Activated CD8-positive, alpha-beta memory T cell treated with anti-CD3 and anti-CD28 coated beads for 4 hours (primary cell): ENCODE measurements at places on chromosomes 1 and 21.

DNA sequence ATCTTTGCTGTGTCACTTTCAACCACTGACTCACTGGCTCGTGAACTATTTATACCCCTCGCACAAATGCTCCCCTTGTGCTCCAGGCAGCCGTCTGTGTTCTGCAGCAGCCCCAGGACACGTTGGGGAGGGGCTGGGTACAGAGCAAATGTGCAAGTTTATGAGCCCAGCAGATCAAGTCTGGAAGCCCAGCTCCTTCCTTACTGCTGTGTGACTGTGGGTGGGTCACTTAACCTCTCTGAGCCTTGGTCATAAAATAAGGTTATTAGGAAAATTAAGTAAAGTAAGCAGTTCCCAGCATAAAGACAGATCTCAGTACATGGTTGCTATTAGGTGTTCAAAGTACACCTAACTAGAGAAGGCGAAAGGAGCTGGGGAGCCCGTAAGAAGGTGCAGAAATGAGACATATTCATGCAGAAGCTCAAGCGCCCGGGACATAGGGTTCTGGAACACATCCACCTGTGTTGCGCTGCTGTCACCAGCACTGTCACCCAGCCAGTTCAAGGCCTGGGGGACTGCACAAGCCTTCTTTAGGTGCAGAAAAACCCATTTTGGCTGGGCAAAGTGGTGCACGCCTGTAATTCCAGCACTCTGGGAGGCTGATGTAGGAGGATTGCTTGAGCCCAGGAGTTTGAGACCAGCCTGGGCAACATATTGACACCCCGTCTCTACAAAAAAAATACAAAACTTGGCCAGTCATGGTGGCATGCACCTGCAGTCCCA is 13.8 kb downstream of the EFHD2 start:
- no peak for DNase-seq

- DNase-seq, result no peak
Observed at GRCh38 chr1:230352537-230352936, 73.6 kb downstream of the PGBD5 start.

GRCh38 chr1:186894415-186894814 is 65.7 kb downstream of the PLA2G4A start:
- DNase-seq, result no peak

DNA sequence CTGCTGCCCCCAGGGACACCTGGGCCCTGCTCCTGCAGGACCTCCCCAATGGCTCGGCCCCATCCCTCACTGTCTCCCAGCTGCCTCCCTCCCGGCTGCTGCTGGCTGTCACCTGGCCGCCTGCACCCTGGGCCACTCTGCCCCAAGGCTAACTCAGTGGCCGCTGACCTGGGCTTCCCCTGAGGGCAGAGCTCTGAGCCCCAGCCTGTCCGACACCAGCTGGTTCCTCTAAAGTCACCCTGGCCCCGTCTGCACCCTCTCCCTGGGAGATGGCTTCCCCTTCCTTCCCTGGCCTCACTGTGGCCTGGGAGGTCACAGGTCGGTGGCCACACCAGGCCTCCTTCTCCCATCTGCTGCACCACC is 15.0 kb downstream of the ITGB2 start:
- DNase-seq, result no peak

GRCh38 chr1:161954466-161954865 is 69.2 kb downstream of the OLFML2B start:
- no peak for DNase-seq

DNA sequence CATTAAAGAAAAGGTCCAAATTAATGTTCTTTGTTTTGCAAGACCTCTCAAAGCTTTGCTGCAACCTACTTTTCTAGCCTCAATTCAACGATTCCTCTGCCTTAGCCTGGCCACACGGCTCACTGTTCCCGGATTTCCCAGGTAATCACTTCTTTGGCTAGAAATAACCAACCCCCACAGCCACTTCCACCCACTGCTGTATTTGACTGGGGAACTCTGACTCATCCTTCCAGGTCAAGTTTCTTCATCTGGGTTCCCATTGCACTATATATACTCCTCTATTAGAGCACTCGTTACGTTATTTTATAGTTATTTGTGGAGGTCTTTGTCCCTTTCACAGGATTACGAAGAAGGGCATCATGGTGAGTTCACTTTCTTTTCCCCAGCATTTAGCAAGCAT is 185.9 kb downstream of the CACNA1E start:
- DNase-seq, result no peak

DNA sequence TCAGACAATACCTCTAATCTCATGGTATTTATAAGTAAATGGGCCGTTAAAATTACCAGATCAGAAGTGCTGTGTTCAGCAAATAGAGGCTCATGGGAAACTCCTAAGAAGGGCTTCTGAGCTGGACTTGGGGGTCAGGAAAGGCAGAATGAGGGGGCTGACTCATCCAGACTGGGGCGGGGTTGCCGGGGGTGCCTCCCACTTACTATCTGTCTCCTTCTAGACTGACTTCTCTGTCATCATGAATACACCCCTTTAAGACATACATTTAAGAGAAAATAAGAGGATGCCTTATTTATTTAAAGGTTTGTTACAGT is 96.0 kb upstream of the ERRFI1 start:
- DNase-seq, result peak; percentile 4

DNA sequence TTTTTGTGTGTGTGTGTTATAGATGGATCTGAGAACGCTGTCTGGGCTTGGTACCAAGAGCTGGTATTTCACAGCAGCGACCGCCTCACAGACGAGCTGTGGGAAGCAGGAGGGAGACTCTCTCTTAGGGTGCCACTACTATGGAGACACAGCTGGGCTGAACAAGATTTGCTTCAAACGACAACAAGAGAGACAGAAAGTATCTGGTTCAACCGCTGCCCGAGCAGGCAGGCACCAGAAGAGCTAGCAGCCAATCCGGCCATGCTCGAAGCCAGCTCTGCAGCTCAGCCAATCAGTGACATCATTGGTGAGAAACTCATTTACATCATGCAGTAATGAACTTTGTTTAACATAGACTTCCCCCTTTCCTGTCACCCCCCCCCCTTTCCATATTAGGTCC is 341.3 kb downstream of the USP25 start:
- DNase-seq, result no peak

GRCh38 chr1:212481438-212481767 is 48.7 kb downstream of the NENF start:
- DNase-seq, result no peak

DNA sequence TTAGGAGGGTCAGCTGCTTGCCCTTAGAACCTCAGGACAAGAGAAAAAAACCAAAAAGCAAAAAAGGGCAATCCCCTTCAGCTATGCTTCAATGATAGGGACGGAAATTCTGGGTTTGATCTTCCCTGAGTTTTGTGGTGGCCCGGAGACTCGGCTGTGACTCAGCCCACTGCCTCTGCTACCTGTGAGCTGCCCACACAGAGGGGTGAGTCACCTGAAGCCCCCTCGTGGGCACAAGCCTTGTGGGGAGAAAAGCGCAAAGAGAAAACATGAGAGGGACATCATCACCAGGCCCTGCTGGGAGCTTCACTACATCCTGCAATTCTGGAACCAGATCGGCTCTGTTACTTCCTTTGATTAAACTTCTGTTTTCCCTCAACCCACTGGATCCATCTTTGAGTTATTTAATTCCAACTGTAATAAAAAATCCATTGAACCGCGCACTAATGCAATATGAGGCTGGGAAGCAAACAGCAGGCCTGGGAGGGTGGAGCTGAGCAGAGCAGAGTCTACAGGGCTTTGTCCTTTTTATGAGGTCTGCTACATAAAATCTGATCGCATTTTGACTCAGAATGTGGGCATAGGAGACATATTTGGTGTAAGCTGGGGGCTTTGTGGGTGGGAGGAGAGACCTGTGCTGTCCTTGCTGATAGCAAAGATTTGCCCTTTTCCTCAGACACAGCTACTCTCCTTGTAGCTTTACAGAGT is 58.7 kb upstream of the STUM start:
- DNase-seq, result no peak

DNA sequence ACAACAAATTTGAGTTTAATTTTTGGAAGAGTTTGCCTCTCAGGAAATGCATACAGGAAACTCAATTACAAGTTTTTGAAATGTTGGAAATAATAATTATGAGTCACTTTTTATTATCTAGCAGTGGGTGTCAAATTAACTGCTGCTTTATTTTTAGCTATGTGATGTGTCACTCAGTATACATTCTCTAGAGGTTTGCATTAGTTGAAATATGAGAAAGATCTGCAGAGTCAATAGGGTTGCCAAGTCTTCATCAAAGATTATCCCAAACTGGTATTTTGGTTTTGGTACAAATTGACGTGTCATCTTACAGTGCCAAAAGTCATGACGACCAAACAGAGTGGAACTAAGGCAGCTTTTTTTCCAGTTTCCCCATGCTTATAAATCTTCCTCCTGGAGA is 54.3 kb upstream of the DIPK1A start:
- no peak for DNase-seq

DNA sequence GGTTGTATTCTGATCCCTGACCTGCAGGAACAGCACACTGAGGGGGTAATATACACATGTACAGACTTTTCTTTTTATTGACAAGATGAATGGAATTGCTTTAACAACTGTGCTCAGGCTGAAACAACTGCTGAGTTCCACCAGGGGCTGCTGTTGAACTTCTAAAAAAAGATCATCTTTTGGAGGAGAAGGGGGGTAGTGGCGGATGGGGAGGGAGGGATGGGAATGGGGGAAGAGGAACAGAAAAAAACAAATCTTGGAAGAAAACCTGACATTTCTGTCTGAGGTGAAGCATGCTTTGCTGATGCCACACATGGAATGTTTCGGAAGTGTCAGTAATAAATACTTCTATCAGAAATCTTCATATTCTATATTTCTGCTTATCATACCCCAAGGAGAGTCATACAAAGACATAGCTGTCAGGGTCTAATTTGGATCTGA is 75.0 kb downstream of the RWDD3 start:
- DNase-seq, result no peak

DNA sequence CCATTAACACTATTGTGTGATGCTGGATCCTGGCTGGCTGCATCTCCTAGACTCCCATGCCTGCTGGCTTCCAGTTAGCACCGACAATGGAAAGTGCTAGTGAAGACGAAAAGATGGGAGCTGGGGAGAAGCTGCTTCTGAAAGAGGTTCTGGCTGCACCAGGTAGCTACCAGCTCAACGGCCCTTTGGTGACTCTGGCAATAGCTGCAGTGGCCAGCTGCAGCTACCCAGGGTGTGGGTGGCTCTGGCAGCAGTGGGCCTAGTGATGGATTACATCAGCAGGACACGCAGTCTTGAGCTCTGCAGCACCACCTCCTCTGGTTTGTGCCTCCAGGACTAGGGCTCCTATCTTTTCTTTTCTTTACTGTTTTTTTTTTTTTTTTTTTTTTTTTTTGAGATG is 662.6 kb downstream of the MATN1 start:
- DNase-seq, result no peak

- DNase-seq, result no peak
Observed at GRCh38 chr1:184507165-184507564, 120.3 kb downstream of the C1orf21 start.

DNA sequence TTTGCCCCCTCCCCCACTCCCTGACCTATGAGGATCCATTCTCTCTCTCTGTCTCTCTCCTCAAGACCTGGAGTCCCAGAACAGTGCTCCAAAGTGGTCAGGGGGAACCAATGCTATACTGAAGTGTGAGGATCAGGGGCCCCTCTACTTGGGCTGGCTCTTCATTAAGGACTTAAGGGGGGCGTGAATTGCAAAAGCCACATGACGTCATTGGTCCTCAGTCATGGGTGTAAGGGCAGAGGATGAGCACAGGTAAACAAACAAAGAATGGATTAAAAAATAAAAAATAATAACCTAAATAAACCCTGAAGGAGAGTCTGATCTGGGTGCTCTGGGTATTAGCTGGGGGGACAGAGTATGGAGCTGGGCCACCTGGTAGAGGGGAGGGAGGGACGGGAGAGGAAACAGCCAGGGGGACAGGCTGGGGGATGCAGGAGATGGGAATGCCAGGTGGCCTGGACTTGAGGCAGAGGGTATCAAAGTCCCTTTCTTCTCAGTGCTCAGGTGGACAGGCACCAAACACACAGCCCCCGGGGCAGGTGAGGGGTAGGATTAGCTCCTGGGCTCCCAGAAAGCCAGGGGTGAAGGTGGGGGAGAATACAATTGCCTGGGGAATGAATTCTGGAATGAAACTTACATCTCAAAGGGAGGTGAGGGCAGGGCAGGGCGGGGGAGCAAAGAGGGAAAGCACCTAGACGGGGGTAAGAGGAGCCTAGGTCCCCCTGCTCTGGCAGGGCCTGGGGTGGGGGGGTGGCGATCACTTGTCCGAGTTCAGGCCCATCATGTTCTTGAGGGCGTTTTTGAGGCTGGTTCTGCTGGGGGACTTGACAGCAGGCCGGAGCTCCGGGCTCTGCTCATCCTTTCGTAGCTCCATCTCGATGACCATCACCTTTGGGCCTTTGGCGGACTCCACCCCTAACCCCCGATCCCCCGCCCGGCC is 4.6 kb downstream of the MPZ start:
- no peak for DNase-seq

DNA sequence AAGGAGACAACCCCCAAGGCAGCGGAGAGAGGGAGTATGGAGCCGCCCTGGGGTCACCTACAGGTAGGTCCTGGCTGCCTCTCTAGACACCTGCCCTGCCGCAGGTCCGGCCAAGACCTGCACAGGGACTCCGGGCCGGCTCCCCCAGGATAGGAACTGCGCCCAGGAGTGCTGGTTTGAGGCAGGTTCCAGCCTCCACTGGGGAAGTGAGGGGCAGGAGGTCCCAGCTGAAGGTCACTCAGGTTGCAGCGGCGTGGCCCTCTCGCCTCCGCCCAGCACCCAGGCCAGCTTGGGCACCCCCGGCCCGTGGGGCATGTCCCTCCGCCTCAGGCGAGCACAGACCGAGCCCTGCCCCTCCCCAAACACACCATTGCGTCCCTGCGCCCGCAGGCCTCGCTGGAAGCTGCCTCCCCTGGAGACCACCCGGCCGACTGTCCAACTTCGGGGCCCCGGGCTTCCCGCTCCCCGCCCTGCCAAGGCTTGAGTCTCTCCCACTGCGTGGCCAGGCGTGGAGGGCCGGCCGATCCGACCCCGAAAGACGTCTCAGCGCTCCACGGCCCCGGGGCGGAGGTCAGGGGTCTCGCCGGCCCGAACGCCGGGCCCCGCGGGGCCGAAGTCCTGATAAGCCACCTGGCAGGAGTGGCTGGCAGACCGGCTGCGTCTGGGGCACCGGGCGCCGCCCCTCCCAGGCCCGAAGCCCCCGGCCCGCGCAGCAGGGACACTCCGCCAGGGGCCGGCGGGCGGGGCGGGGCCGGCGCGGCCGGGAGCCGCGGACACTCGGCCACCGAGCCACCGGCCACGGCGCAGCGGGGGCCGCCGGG is 1.4 kb upstream of the SKI start:
- DNase-seq, result no peak

GRCh38 chr21:45308194-45309068 is 20.7 kb upstream of the POFUT2 start:
- DNase-seq, result no peak
